ENCODE measurements at places on chromosomes 7 and 10.

DNA sequence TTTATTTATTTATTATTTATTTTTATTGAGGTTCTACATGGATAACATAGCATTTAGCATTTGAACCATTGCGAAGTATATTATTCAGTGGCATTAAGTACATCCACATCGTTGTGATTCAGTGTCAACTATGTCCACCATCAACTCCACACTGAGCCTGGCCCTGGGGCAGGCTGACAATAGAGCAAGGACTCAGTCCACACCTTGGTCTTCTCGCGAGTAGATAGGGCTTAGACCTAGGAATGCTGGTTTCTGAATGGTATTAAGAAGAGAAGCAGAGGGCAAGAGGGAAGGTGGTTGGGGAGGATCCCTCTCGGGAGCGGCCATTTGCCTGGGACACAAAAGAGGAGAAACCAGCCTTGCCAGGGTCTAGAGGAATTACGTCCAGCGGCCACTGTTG is 599.2 kb upstream of the MGMT start:
- DNase-seq = no peak

GRCh38 chr7:103011650-103012049 is 62.9 kb downstream of the FBXL13 start:
- DNase-seq = no peak

- no peak for DNase-seq
Measured at GRCh38 chr7:957418-958220, 3.1 kb upstream of the ADAP1 start.

- no peak for DNase-seq
Measured at GRCh38 chr7:33792041-33792440, 113.3 kb upstream of the BMPER start.

DNA sequence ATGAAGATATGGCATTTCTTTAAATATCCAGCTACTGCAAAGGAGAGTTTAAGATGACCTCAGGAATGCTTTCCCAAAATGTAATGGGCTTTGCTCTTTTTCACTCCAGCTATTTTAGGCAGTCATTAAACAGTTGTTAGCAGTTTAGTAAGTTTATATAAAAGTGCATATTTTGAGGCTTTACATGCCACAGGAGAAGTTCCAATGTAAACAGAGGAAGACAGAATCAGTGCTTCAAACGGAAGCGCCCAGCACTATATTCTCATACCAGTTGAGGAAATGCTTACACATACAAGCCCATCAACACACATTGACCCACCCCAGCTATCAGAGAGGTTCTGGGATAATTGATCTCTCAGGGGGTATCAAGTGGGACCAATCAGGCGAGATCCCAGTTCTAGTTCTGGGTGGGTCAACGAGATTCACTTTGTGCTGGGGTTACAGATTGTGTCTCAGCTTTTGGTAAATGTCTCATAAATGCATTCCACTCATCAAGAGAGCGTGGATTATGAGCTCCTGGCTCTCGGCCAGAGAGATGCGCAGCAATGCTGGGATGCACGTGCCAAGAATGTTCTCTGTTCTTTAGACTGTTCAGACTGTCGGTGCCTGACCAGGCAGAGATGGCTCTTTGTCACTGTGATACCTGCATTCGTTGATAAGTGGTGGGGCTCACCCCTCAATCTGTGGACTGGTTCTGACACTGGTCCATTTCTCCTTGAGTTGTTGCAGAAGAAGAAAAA is 55.0 kb downstream of the CACNB2 start:
- no peak for DNase-seq

- DNase-seq = no peak
Measured at GRCh38 chr7:96253441-96253840, 68.5 kb downstream of the SLC25A13 start.

GRCh38 chr7:112255388-112255720 is 48.9 kb downstream of the ZNF277 start:
- no peak for DNase-seq

- DNase-seq = no peak
Measured at GRCh38 chr7:14973712-14974428, 71.3 kb upstream of the DGKB start.

GRCh38 chr10:3720228-3721019 is 64.6 kb downstream of the KLF6 start:
- no peak for DNase-seq

GRCh38 chr7:100109521-100110163 is 8.2 kb downstream of the AP4M1 start:
- no peak for DNase-seq

DNA sequence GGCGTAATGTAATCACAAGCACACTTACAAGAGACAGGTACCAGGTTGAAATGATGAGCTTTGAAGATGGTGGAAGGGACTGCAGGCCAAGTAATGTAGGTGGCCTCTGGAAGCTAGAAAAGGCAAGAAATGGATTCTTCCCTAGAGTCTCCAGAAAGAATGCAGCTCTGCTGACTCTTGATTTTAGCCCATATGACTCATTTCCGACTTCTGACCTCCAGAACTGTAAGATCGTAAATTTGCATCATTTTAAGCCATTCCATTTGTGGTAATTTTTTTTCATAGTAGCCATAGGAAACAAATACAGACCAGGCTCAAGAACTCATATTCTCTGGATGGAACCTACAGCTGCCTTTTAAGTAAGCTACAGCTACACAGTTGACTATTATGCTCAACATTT is 315.5 kb downstream of the MAGI2 start:
- no peak for DNase-seq

GRCh38 chr7:131076032-131076431 is 251.6 kb upstream of the MKLN1 start:
- no peak for DNase-seq

- no peak for DNase-seq
Measured at GRCh38 chr7:135769005-135769802, 20.6 kb upstream of the FAM180A start.

- no peak for DNase-seq
Measured at GRCh38 chr10:101752241-101752640, 23.7 kb downstream of the FGF8 start.

- no peak for DNase-seq
Measured at GRCh38 chr10:95395947-95396449, 105.2 kb upstream of the PDLIM1 start.

DNA sequence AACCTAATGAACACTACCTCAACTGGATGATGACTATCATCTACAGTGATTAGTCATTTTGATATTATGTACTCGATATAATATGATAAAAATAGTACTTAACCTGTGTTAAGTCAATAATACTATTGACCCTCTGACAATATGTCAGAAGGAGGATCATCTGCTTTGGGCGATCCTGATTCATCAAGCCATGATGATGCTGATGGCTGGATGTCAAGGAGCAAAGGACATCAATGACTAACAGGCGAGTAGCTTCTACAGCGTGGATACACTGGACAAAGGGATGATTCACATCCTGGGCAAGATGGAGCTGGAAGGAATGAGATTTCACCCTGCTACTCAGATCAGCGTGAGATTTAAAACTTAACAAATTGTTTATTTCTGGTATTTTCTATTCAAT is 94.4 kb upstream of the SKAP2 start:
- no peak for DNase-seq

DNA sequence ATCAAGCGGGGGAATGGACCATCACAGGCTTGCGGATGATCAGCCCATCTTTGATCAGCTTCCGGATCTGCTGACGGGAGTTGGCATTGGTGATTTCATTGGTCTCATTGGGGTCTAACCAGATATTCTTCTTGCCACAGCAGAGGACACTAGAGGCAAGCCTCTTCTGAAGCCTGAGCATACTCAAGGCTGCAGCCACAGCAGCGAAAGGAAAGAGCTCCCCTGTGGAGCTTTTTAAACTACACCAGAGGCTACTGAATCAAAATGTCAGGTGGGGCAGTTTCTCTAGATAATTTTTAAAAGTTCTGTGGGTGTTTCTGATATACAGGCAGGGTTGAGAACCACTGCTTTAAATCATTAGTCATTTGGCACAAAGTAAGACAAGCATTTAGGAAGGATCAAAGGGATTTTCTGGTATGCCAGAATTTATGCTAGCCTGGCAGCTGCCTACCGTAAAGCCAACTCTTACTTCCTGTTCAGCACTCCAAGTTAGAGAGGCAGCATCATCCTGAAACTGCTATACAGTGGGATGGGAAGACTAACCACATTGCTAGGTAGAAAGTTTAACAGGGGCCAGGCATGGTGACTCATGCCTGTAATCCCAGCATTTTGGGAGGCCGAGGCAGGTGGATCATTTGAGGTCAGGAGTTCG is 7.0 kb downstream of the NAPEPLD start:
- no peak for DNase-seq

DNA sequence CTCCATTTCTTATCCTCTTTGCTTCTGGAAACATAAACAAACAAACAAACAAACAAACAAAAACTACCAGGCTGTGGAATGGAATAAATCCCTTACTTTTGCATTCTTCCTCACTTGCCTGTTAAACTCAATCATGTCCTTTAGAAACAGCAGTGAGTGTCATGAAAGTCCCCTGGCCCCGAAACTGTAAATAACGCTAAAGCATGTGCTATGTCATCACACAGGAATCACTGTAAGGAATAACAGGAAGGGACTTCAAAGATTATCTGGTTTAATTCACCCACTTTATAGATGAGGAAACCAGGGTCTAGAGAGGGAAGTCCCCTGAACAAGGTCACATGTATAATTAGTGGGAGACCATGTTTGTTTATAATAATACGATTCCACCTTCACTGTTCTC is 159.4 kb upstream of the MEOX2 start:
- DNase-seq = no peak

DNA sequence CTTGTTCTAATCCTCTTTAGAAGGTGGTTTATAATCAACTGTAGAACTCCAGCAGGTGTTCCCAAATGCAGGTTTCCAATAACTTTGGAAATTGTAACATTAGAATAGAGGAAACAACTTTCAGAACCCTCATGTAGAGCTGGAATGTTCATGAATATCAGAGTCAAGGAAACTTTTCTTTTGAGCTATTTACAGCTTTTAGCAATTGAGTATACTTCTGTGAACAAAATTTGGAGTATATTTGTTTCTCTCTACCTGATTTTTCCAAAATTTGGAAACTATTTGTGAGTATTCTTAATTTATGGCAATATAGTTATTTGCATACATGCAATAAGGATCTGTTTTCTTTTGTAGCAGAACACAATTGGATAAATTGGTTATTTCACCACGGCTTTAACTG is 2.8 kb upstream of the CFAP43 start:
- DNase-seq = no peak

- no peak for DNase-seq
Measured at GRCh38 chr10:30617070-30617469, 12.5 kb downstream of the LYZL2 start.

GRCh38 chr7:45252857-45253256 is 95.3 kb downstream of the RAMP3 start:
- DNase-seq = no peak

DNA sequence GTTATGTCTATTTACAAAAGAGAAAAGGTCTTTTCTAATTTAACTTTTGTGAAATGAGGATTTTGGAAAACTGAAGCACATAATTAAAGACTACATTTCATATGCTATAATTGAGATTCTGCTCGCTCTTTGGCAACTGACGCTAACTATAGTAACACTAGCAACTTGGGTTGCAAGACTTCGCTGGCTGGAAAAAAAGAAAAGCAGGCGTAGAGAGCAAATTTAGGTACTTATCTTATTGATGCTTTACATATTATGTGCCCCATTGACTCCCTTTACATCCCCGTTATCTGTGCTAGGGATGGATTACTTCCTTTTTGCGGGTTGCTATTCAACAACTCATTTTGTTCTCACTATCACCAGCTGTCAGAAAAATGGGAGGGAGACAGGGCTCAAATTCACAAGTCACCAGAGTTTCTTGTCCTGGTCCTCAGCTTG is 10.5 kb downstream of the SEMA3C start:
- no peak for DNase-seq

DNA sequence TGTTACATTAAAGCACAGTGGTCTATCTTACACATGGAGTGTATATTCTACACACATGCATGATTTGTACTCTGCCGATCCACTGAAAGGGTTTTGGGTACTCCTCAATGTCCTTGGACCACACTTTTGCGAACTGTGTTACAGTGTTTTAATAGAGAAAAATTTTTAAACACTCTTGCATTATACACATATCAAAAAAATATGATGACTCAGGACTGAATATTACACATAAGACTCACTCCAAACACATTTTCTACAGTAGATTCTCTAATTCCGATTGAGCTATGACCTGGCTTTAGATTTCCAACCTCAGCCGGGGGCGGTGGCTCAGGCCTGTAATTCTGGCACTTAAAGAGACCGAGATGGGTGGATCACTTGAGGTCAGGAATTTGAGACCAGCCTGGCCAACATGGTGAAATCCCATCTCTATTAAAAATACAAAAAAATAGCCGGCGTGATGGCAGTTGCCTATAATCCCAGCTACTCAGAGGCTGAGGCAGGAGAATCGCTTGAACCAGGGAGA is 222.4 kb downstream of the CACNA2D1 start:
- no peak for DNase-seq

GRCh38 chr10:102782673-102783551 is 39.2 kb downstream of the WBP1L start:
- DNase-seq = no peak

DNA sequence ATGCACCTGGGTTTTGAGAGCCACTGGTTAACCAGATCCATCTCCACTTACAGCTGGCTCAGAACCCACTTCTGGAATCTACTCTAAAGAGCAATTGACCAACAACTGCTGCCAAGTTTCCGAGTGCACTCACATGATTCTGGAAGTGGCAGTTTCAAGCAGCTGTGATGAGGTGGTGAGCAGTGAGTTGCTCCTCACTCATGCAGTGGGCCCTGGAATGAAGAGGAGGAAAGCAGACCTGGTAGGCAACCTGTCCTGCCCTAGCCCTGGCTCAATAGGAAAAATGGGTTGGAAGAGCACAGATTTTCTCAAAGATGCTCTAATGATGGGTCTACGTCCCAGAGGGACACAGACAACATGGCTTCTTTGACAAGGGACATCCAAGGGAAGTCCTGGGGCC is 70.7 kb upstream of the NPY start:
- DNase-seq = no peak

- DNase-seq = no peak
Measured at GRCh38 chr7:118621810-118622360, 397.4 kb downstream of the ANKRD7 start.

GRCh38 chr10:69439813-69440506 is 11.3 kb upstream of the TSPAN15 start:
- no peak for DNase-seq

- no peak for DNase-seq
Measured at GRCh38 chr10:36324831-36325230, 682.7 kb upstream of the FZD8 start.

DNA sequence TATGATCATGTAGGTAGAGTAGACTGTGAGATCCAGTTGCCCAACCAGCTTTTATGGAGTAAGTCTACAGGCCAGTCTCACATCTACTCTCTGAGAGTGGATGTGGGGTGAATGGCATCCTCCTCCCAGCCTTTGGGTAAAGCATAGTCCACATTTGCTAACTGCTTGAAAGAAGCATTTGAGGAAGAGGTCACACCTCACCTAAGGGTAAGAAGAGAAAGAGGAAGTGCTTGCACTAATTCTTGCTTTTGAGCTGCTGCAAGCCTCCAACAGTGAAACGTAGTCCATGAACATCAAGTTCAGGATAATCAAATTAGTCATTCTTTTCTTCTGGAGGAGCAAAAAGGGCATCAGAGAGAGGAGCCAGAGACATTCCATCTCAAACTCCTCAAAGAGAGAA is 93.9 kb upstream of the AGR3 start:
- DNase-seq = no peak
